ENCODE measurements at places on chromosomes 1 and 21.

GRCh38 chr1:33117440-33118085 is 36.6 kb downstream of the AZIN2 start:
- no peak for DNase-seq

GRCh38 chr1:121483961-121484424 is 299.2 kb downstream of the SRGAP2C start:
- DNase-seq, result no peak

DNA sequence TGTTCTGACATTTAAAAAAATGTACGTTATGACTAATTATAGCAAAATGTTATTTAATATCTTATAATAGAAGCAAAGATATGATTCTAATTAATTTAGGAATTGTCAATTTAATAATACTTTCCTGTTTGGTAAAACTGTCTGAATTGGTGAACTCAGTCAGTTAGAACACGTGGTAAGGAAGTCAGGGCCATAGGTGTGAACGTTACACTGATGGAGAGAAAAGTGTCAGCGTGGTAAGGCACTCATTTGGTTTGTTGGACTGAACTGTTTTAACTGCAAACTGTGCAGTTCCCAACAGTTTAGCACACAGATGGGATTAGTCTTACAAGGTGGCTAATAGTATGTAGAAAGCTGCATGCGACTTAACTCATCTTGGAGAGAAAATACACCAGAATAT is 102.9 kb downstream of the EPB41 start:
- no peak for DNase-seq

GRCh38 chr1:7590426-7590790 is 180.7 kb upstream of the VAMP3 start:
- DNase-seq, result no peak

DNA sequence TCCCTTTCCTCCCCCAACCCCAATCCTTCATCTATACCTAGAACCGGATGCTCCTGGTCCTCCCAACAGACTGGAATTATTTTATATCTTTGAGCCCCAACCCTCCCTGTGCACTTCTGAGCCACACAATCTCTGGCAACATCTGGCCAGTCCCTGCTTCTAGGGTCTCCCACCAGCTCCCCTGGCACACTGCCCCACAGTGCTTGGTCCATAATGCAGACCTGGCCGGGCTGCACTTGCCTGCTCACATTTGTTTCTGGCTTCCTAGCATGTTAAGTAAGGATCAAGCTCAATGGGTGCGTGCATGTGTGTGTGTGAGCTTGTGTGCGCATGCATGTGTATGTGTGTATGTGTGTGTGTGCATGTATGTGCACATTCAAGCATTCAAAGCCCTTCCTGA is 8.8 kb downstream of the TRIM62 start:
- no peak for DNase-seq

All from activated naive CD4-positive, alpha-beta T cell treated with anti-CD3 and anti-CD28 coated beads, Interleukin-2, amount 10 ng/mL, durations not matched to agents 7 days and 5 days (primary cell).